ENCODE measurements at places on chromosomes 2 and 18.

DNA sequence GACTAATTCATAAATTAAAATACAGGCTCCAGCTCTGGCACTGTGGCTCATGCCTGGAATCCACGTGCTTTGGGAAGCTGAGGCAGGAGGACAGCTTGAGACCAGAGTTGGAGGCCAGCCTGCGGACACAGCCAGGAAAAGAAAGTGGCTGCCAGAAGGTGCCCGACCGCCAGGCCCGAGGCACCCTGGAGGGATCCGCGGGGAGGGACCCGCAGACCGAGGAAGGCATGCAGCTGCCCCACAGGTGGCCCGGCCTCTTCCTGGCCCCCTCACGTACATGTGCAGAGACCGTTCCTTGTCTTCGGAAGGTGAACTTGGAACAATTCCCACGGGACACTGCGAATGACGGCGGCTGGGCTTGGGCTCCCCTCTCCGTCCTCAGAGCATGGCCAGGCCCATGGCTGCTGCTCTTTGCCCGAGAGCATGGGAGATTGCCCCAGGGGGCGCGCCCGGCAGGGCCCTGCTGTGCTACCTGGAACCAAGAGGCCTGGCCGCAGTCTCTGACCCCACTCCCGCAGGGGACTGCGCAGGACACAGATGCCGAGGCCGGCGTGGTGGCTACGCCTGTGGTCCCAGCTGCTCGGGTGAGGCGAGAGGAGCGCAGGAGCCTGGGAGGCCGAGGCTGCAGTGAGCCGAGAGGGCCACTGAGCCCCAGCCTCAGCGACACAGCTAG, 55.6 kb upstream of the IMP4 start:
- no peak for DNase-seq

GRCh38 chr18:26386002-26386401, 159.8 kb downstream of the TAF4B start:
- no peak for DNase-seq

DNA sequence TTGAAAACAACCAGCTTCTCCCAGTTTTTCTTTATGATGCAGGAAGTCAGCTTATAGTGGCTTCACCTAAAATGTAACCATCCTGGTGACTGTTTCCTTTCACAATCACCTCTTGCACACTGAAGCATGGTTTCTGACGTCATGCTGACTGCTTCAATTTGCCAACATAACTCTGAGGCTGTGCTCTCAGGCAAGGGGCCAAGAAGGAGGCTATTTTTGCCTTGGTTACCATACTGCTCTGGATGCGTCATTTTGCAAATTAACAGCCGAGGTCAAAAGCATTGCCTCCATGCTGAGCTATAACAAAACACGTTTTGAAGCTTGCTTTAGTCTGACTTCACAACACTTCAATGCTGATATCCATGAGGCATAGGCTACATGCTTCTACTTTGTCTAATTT, 397.8 kb downstream of the METTL4 start:
- no peak for DNase-seq

DNA sequence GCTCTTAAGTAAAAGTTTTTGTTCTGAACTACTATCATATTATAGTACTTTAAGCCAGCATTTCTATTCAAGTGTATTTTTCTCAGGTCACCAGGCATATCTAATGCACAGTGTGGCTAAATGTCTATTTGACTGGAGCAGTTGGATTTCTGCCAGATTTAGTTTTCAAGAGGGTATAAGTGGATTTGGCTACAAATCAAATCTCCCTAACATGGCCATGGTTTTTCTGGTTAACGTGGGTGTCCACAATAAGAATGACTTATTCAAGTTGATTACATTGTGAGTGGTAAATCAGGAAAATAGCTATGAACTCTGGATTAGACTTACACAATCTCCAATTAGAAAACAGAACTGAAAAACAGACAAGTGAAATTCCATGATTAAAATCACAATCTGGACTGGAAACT, 5.7 kb upstream of the CHN1 start:
- DNase-seq: no peak

- no peak for DNase-seq
Measured at GRCh38 chr18:60493066-60493465, 120.5 kb upstream of the MC4R start.

GRCh38 chr2:63741884-63742579, 99.7 kb upstream of the UGP2 start:
- no peak for DNase-seq

DNA sequence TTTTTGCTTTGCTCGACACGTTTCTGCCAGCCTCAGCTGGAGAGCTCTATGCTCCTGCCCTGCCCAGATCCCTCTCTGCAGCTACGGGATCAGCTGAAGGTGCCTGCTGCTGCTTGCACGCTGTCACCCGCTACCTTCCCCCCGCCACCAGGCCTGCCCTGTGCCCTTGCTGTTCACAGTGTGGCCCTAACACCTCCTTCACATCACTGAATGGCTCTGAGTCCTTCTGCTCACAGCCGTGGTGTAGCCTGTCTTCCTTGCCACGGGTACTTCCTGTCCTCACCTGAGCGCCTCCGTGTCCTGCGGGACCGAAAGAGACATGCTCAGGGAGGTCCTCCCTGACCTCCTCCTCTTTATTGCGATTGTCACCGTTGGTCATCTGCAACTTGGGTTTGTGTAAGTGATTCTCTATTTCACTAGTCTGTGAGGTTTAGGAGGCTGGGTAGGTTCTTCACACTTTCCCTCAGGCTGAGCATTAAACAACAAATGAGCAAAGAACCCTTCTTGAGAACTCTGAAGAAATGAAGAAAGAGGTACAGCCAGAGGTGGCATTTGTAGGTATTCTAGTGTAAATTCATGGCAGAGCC, 127.5 kb downstream of the NCK2 start:
- DNase-seq: no peak

GRCh38 chr2:104378853-104379374, 475.0 kb upstream of the POU3F3 start:
- DNase-seq: no peak

DNA sequence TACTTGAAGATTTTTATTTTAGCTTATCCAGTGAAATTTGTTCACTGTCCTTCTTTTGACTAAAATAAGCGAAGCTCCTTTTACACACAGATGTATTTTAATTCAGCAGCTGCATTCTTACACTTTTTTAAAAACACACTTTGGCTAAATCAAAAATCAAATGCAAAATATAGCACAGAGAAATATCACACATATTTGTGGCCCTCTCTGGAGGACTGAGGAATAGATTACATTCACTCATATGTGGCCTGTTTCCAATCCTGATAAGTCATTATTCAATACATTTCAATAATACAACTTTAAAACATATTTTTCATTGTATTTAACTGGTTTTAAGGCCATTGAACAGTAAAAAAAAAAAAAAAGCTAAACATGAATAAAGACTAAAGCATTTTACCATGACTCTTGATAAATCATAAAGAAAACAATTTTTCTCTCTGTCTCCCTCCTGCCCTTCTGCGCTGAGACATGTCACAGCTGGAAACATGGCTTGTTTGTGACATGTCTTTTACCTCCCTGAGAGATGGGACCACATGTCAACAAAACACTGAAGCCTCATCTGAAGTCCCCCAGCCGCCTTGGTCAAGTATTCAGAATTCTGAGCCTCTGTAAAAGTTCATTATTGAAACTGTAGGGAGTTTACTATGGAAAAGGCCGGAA, 221.0 kb downstream of the ZNF407 start:
- no peak for DNase-seq

All from stimulated activated CD4-positive, alpha-beta T cell treated with anti-CD3 and anti-CD28 coated beads, Interleukin-15, amount 100 ng/mL, for 1 hour (primary cell).